ENCODE measurements at places on chromosomes 5 and 9.

- DNase-seq = no peak
These were observed 3.5 kb upstream of the NEK6 start for GRCh38 chr9:124254261-124254682.

DNA sequence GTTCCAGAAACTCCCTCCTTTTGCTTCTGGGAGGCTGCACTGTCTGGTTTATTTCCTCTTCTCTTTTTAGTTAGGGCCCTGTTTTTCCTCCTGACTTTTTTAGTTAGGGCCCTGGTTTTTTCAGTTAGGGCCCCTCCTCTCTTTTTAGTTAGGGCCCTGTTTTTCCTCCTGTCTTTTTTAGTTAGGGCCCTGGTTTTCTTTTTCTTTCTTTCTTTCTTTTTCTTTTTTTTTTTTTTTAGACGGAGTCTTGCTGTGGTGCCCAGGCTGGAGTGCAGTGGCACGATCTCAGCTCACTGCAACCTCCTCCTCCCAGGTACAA is 15.1 kb downstream of the GSN start:
- no peak for DNase-seq

DNA sequence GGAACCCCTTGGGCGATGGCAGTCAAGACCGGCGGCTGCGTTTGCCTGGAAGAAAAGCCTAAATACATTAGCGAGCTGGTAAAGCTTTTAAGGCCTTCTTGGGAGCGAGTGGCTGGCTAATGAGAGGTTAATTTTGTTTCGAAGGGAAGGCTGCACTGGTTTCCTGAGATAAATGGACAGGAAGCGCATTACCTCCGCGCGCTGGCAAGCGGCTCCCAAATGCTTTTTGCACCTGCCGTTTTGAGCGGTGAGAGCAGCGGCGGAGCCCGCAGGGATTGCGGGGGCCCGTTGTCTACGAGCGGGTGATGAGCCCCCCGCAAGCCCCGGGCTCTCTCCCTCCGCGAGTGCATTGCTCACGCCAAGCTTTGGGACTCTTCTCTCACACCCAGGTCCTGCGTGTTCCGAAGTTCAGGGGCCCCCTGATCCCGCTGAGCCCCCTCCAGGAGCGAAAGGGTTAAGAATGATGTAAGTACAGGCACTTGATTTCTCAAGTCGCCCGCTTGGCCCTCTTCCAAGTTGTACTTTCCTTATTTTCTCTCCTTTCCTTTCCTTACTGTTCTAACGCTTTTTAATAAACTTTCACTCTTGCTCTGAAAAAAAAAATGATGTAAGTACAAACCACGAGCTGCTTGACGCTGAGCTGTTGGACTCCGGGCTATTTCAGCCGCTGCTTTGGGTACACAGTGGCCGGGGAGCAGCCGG is 3.1 kb upstream of the RGMB start:
- no peak for DNase-seq

GRCh38 chr5:39211773-39212172 is 7.6 kb downstream of the FYB1 start:
- no peak for DNase-seq

GRCh38 chr5:78647838-78648358 is 674 bp downstream of the LHFPL2 start:
- no peak for DNase-seq

Data from cortex of kidney (tissue), 1 donor.